ENCODE measurements at places on chromosomes 12 and 14.

GRCh38 chr14:51295646-51296263 is 55.7 kb downstream of the TMX1 start:
- no peak for DNase-seq

GRCh38 chr14:98503086-98503815 is 768.7 kb downstream of the BCL11B start:
- DNase-seq: no peak

GRCh38 chr12:10397296-10397695 is 7.5 kb upstream of the KLRK1 start:
- DNase-seq: no peak

- DNase-seq: no peak
These were observed 164.8 kb downstream of the SNAPC1 start for GRCh38 chr14:61927060-61927459.

GRCh38 chr14:23079716-23080115 is 15.2 kb downstream of the ACIN1 start:
- DNase-seq: no peak

DNA sequence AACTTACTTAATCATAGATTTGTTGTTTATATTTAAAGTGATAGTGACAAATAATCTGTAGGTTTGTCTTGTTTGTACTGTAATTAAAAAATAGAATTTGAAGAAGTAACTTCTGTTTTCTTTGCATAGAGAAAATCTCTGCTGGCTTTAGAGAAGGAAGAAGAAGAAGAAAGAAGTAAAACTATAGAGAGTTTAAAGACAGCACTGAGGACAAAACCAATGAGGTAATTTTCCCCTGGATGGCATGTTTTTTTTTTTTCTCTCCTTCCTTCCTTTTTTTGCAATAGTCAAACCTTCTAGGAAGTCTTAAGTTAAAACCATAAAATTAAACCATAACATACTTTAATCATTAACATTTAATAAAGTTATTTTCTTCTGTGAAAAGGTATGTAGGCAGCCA is 131.9 kb downstream of the DAAM1 start:
- DNase-seq: no peak

GRCh38 chr12:65649126-65649525 is 175.2 kb upstream of the HMGA2 start:
- no peak for DNase-seq

DNA sequence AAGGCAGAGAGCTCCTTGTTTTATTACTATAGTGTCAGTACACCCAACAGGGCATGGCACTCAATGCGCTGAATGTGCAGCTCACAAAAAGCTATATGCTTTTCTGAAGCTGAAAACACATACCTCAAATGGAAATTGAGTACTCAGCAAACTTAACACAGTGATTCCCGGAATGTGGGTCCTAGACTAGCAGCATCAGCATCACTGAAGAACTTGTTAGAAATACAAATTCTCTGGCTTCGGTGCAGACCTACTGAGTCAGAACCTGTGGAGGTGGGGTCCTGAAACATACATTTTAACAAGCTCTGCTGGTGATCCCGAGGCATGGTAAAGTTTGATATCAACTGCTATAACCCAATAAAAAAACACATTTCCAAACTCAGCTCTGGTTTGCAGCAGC is 14.9 kb downstream of the RERG start:
- DNase-seq: no peak

DNA sequence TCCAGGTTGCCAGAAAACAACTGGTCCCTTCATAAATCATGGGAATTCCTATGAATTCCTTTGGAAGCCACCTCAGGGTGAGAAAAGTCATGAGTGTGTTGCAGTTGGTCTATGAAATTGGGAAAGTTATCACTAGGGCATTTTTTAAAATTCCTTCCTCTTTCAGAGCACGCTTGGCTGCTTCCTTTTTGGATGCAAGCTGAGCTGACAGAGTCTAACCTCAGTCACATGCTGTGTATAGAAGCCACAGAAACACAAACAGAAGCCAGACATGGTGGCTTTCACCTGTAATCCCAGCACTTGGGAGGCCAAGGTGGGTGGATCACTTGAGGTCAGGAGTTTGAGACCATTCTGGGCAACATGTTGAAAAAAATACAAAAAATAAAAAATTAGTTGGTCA is 21.7 kb upstream of the HELB start:
- DNase-seq: no peak

GRCh38 chr12:102603021-102603420 is 122.7 kb upstream of the IGF1 start:
- no peak for DNase-seq

DNA sequence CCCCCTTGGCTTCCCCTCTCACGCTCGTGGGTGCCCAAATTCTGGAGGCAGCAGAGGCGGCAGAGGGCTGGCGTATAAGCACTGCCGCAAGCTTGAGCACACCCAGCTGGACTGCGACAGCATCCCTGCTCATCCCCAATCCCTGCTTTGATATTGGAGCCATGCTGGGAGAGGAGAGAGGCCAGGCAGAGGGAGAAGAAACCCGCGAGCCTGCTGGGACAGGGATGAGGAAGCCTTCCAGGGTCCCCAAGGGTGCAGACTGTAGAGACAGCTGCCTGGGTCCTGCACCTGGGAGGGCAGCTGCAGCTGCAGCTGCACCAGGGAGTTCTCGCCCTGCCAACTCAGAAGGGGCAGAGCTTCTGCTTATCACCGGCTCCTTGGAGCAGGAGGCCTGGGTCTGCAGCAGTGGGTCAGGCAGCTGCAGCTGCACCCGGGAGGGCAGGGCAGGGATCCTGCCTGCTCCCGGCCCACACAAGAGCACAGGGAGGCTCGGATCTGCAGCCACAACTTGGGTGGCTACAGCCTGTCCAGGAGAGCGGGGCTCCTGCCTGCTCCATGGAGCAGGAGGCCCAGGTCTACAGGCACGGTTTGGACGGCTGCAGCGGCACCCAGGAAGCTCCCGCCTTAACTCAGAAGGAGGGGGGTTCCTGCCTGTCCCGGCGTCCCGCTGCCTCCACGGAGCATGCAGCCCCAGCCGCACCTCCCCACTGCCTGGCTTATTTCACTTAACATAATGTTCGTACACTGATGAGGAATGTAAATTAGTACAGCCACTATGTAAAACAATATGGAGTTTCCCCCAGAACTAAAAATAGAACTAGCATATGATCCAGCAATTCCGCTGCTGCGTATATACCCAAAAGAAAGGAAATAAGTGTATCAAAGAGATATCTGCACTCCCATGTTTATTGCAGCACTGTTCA is 60.4 kb upstream of the SGPP1 start:
- no peak for DNase-seq

DNA sequence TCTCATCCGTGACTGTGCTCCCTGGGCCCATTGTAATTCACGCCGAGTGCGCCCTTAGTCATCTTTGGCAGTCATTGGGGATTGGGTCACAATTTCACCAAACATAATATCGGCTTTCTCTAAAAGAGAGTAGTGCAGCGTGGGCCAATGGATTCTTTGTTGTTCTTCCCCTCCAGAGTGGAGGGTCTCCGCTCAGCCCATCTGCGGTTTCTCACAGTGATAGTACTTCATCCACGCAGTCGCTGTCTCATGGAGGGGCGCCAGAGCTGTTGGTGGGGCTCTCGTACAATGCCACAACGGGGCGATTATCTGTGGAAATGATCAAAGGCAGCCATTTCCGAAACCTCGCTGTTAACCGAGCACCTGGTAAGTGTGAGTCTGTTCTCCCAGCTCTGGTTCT is 321.8 kb downstream of the SNAPC1 start:
- no peak for DNase-seq

GRCh38 chr12:80761838-80762237 is 45.1 kb downstream of the MYF5 start:
- no peak for DNase-seq
